Cerebellar nuclear complex (tissue), 1 donor: ENCODE measurements at places on chromosomes 6 and 20.

DNA sequence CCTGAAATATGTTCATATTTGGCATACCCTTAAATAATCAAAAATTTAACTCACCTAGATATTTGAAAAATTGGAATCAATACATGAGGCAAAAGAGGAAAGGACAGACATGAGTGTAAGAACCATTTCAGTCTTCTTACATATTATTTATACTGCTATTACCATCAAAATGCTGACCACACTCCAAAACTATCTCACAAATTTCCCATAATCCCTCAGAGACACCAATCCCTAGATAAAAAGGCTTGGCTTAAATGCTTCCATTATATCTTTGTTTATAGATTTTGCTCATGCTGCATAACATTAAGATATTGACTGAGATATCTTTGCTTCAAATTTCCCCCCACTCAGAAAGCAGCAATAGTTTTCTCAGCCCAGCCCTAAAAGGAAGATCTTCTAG, 11.7 kb upstream of the NT5DC1 start:
- DNase-seq: no peak

DNA sequence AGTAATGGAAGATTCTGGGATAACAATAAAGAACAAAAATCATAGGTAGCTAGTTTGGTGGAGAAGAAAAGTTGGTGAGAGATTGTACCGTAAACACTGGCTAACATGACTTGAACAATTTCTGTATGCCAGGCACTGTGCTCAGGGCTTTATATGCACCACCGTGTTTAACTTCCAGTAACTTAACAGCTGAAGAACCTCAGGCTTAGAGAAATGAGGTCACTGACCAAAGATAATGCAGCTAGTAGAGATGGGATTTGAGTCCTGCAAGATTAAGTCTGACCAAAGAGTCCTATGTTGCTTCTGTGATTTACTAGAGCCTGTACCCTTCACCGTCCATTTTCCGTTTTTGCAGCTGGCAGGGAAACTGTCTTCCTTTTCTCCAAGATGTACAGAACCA, 2.7 kb downstream of the CSTF1 start:
- DNase-seq: no peak

DNA sequence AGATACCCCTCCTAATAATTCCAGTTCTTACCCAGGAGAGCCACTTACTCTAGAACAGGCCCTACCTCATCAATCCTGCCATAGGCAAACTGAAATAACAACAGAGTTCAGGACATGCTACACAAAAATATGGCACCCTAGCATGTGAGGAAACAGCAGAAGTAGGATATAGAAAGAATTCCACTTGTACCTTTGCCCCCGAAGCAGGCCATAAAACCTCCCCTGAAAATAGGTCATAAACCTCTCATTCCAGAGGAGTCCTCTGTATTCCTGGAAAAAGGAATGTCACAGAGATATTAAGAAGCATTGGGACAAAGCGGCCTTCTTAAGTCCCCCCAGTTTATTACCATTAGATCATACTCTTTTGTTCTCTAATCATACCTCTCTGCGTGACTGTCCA, 504.3 kb upstream of the MARCKS start:
- no peak for DNase-seq

GRCh38 chr6:34359418-34360158, 32.9 kb downstream of the NUDT3 start:
- DNase-seq: no peak

GRCh38 chr6:11163932-11164331, 52.4 kb upstream of the ERVFRD-1 start:
- DNase-seq: no peak

DNA sequence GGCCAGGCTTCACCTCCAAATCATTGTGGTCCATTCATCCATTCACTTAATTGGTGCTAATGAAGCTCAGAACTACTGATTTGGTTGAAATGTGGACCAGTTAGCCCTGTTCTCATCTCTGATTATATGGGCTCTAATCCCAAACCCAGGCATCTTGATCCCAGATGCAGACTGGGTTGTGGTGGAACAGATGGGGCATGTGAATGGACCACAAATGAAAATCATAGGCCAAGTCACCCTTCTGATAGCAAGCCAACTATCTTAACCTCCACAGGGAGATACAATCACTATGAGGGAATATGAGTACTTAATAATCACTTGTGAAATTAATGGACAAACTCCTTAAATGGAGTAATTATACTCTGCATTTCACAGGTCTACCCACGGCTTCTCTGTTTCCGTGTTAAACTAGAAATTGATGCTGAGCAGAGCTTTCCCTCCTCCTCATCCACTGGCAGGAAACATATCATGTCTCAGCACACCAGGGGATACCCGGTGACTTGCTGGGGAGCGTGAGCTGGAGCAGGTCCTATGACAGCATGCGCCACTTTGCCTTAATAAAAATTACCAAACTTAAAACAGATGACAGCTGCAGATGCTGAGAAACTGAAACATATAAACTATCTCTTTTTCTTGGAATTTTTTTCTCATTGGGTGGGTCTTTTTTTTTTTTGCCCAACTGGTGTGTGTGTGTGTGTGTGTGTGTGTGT, 108.8 kb upstream of the HEY2 start:
- no peak for DNase-seq

DNA sequence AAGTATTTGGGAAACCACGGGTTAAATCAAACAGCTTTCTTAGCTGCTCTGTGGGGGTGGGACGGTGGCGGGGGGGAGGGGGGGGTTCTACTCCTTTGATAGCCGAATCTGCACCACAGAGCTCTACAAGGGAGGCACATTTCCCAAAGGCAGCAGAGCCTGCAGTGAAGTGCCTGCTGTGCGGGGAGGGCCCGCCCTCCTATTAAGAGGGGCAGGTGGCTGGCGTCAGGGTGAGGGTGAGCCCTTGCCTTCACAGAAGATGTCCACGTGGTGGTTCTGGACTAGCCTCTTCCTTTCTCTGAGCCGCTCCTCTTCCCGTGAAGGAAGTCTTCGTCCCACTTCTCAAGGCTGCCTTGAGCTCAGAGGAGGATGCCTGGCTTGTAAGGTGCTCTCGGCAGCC, 174.9 kb upstream of the THBS2 start:
- no peak for DNase-seq
